ENCODE measurements at places on chromosomes 2 and 18.

DNA sequence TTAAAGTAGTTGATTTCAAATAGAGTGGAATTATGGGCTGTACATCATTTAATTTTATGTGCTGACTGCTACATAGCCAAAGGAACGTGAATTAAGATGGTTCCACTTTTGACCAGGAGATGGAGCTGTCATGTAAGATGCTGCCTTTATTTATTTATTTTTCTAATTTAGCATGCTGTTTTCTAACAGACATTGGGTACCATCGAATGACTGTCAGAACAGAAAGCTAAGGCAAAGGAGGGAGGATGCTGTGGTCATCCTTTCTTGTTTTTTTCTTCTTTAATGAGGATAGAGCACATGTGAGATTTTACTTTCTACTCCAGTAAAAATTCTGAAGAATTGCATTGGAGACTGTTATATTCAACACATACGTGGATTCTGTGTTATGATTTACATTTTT lies at the start of gene SCN2A:
TSS of gene SCN2A (plus strand) at position 185 of the 400 bp plus-strand sequence. CDS start 56,410 bp downstream, outside the sequence.
- no peak for DNase-seq

- DNase-seq: no peak
Observed at GRCh38 chr18:59881728-59882656, 17.8 kb upstream of the PMAIP1 start.

- DNase-seq: no peak
Observed at GRCh38 chr2:10222-10875, 36.0 kb downstream of the FAM110C start.

DNA sequence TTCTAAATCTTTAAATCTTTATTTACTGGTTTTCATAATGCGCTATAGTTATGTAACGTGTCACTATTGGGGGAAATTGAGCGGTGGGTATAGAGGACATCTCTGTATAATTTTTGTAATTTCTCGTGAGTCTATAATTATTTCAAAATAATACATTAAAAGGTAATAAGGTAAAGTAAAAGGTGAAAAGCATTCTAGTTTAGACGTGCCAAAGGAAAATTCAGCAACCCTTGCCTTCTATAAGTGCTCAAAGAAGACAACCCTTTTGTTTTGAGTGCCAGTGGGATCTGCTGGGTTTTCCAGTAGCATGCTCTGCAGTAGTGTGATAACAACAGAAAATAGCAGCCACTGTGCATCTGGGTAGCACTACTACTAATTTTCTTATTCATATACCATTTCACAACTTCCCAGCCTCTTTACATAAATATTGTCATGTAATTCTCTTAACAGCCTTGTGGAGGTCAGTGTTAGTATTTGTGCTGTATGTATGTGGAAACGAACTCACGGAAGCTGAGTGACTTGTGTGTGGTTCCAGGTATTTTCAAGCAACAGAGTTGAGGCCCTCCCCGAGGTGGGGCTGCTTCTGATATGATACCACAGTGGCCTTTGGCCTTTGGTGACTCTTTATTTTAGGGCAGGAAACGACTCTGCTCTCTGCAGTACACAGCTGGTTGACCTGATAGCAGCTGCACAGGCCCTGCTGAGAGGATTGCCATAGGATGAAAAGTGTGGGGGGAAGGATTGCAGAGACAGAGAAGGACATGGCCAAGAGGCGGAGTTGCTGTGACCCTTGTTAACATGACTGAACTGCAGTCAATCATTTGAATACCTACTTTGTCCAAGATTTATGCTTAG lies 104.5 kb downstream of the TDRD15 start:
- DNase-seq: no peak

- DNase-seq: no peak
Observed at GRCh38 chr2:33321876-33322483, 154.5 kb upstream of the RASGRP3 start.

- DNase-seq: no peak
Observed at GRCh38 chr2:42051543-42052235, 3.9 kb downstream of the PKDCC start.
